ENCODE measurements at places on chromosomes 13 and 19.
A peak's percentile ranks its signal among the peaks of the same experiment; 100 is the strongest.

- no peak for DNase-seq
These were observed 1.3 kb downstream of the CEACAM21 start for GRCh38 chr19:41577144-41577830.

GRCh38 chr13:110289174-110289573 is 17.8 kb downstream of the COL4A1 start:
- no peak for DNase-seq

DNA sequence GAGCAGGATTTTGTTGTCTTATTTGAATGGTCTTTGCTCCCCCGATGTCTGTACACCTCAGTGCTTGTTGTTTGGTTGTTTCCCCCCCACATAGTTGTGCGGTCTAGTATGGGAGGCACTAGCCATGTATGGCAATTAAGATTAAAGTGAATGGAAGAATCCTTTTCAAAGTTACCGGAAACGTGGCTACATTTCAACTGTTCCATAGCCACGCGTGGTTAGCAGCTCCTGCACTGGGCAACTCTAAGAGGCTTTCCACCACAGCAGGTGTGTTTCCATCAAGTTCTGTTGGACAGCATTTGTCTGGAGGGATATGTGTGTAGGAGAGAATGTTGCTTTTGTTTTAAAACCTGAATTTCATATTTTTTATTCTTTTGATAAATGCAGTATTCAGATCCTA is 247.3 kb downstream of the GGACT start:
- DNase-seq: no peak

GRCh38 chr13:37074703-37075102 is 15.2 kb upstream of the SUPT20H start:
- DNase-seq: peak; percentile 31

DNA sequence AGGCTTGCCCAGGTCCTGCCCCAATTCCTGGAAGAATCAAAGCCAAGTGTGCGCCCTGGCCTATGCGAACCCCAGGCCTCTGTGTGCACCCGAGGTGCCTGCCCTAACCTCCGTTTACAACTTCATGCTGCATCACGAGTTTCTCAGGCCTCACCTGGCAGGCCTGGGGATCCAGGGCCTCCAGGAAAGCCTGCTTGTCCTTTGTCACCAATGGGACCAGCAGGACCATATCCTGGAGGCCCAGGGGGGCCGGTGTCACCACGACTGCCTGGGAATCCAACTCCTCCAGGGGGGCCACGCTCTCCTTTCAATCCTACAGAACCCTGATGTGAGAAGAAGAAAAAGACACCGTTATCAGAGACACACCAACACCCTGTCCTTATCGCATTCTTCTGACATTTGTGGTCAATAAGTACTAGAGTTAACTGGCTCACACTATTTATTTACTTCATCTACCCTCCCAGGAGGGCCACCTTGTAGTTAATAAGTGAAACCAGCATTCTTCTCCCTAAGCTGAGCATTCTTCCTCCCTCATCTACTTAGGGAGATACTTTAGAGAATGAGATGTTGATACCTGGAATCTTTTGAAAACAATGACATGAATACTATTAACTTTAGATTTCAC is 120.6 kb downstream of the COL4A1 start:
- no peak for DNase-seq

- no peak for DNase-seq
These were observed 24.4 kb upstream of the CSNK1A1L start for GRCh38 chr13:37129866-37130265.
